ENCODE measurements at places on chromosomes 4 and X.
A peak's percentile ranks its signal among the peaks of the same experiment; 100 is the strongest.

DNA sequence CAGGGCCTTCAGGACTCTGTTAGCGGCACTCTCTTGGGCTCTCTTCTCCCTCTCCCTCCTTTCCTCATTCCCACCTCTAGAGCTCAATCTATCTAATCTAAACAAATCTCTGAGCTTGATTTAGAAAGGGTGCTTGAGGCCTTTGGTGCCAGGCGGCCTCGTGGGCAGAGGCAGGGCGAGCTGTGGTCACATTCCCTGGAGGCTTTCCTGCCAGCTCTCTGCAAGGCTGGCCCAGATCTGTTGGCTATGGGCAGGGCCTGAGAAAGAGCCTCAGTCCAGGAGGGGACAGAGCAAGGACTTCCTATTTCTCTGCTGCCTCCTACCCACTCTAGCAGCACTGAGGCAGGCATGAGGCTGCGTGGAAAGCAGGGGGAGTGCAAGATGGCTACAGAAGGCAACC, 38.6 kb downstream of the PJA1 start:
- DNase-seq, result no peak

- no peak for DNase-seq
Observed at GRCh38 chrX:18136816-18137215, 83.9 kb downstream of the BEND2 start.

GRCh38 chr4:73257651-73258435, 755 bp downstream of the ANKRD17 start:
- peak; percentile 48 for DNase-seq

DNA sequence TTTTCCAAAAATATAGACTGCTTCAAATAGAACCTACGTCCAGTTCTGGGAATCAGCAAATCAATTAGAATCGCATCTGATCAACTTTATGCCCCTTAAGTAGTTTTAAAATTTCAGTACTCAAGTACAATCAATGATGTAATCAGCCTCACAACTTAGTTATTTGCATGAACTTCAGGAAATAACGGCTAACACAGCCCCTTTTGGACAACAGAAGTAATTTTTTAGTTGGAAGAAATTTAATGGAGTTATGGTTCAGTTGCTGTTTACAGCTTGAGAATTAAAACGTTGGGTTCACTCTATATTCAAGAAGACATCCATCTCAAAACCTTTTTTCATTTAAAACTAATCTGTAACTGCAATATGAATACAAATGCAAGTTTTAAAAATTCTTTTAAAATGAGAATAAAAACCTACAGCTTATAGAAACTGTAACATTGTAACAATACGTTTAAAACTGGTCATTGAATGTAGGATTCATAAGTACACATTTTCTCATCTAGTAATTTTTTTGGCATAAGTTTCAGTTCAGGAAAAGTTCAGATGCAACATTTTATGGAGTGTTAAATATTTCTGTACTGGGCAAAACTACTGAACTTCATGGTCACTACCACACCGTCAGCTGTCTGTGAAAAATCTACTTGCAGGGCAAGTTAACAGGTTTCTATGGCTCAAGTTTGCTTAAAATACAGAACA, 956 bp downstream of the TAPT1 start:
- peak; percentile 43 for DNase-seq

- DNase-seq, result peak; percentile 19
Observed at GRCh38 chr4:130393231-130393630, 1297.3 kb downstream of the C4orf33 start.

DNA sequence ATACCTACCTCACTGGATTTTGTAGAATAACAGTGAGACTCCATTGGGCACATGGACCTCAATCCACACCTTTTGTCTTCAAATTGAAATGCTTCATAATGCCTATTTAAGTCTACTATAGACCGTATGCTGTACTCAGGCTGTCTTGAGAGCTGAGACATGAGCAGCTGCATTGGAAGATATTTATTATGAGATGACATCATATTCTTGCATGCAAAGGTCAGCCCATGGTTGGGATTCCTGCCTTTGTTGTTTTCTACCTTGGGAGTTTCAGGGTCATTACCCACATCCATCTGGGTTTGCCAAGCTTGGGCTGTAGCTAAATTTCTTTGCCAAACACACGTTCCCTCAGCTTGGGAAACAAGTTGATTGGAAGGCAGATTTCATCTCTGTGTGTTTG, 33.2 kb upstream of the MAMLD1 start:
- DNase-seq, result no peak

DNA sequence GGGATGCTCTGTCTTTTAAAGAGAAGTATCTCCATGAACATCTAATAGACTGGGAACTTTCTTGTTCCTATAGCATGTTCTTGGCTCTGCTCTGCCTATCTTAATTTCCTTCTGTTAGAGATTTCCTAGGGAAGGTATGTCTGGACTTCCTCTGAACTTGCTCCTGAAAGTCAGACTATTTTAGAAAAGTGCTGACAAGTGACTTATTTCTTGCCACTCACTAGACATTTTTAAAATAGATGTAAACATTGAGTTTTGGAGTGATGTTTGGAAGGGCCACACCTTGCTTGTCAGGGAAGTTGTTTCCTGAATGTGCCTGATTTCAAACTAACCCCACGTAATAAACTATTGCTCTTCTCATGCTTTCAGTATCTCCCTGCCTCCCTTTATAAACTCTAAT, 62.4 kb upstream of the ATP8A1 start:
- no peak for DNase-seq

GRCh38 chr4:3451956-3452355, 10.2 kb downstream of the HGFAC start:
- peak; percentile 47 for DNase-seq

DNA sequence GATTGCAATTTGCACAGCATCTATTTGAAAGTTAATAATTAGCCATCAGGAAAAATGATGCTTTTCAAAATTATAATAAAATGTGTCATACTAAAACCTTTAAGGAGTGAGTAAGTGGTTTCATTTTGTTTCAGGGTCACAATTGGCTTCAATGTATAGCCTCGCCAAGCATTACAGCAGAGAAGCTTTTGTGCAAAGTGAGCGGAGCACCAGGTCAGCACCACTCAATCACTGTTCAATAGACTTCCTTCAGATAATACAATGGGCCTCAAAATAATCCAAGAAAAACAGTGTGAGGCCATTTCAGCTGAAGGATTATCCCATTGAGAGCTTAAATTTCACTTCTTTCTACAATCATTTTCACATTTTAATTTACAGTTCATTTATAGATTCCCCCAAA, 409.2 kb upstream of the SLIT2 start:
- no peak for DNase-seq

- DNase-seq, result peak; percentile 39
Observed at GRCh38 chr4:155599085-155599484, 67.6 kb upstream of the GUCY1A1 start.

GRCh38 chr4:155076256-155076785, 132.1 kb upstream of the NPY2R start:
- no peak for DNase-seq

Data from fibroblast of skin of right quadriceps (primary cell).